HFFc6 (cell line): ENCODE measurements at places on chromosomes 13 and 19.

- no peak for DNase-seq
Observed at GRCh38 chr13:30906411-30907051, 460 bp downstream of the MEDAG start.

DNA sequence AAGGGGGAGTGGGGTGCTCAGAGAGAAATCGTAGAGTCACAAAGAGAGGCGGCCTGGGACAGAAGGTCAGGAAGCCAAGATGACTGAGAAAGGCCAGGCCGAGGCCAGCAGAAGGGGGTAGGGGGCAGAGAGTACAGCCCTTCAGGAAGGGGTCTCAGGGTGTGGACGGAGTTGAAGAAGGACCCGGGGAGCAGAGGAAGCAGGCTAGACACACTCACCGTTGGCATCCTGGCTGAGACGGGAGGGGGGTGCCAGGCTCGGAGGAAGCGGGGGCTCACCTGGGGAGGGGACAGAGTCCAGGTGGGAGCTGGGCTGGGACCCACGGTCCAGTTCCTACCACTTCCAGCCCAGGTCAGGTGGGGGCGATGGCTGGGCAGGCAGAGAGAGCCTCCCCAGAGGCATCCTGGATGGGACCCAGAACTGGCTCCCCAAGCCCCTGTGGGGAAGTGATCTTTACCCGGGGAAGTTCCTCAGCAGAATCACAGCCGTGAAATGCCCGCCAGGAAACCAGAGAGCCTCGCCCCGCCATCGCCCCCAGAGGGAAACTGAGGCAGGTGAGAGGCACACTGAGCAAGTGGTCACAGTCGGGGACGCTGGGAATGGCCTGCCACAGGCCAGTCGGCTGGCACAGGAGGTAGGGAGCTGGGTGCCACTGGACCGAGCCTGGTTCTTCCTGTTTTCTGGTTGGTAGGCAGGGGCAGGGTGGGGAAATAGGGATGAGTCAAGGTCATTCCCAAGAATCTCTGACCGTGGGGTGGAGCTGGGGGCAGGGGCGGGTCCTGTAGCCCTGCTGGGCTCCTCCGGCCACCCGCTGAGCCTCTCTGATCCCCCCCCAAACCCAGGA is 1.4 kb downstream of the MATK start:
- no peak for DNase-seq

GRCh38 chr13:105541565-105541964 is 993.9 kb downstream of the EFNB2 start:
- no peak for DNase-seq

DNA sequence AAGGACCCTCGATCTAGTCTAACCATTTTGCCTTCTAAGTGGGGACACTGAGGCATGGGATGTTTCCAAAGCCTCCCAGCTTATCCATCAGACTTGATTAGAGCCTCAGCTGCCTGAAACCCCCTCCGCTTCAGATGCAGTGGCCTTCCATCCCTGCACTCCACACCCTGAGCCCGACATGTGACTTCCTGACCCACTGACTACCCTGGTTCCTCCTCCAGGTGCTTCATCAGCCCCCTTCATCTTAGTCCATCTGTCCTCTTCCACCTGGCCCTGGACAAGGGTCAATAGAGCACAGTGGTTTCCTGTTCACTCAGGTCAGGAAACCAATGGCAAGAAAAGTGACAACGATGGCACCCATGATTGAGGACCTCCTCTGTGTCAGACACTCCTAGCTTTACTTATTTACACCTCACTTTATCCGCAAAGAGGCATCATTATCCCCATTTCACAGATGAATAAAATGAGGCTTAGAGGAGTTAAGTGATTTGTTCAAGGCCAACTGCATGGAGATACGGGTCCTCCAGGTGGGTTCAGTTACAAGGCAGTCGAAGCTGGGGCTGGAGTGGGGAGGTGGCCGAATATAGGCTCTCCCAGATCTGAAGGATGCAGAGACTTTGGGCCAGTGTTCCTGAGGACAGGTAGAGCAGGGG is 81.6 kb upstream of the TM9SF2 start:
- DNase-seq: no peak

DNA sequence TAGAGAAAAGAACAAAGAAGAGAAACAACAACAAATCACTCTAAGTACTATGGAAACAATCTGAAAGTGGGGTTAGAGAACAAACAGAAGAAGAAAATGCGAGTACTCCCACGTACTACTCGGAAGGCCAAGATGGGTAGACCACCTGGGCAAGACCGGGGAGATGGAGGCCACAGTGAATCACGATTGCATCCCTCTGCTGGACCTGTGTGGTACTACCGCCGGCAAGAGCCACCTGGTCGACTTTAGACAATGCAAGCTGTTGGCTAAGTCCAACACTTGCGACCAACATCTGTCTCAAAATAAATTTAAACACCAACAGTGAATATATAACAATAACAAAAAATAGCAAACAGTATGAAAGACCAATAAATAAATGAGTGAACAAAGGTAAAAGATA is 45.5 kb upstream of the ZNF91 start:
- DNase-seq: no peak

DNA sequence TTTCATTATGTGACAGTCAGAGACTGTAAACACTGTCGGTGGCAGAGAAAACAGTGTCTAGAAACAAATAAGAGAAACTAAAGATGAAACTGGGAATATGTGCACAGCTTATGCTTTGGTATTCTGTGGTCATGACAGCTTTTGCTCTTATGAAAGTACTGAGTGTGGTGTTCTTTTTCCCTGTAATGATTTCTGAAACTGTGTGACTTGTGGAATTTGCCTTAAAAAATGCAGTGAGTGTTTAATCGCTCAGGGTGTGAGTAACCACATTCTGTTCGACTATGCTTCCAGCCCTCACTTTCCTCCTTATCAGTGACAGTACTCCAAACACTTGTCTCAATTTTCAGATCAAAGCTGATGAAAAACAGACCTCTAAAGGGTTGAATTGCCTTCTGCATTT is 66.9 kb upstream of the DIAPH3 start:
- DNase-seq: no peak
